ENCODE measurements at places on chromosomes 12 and 14.

DNA sequence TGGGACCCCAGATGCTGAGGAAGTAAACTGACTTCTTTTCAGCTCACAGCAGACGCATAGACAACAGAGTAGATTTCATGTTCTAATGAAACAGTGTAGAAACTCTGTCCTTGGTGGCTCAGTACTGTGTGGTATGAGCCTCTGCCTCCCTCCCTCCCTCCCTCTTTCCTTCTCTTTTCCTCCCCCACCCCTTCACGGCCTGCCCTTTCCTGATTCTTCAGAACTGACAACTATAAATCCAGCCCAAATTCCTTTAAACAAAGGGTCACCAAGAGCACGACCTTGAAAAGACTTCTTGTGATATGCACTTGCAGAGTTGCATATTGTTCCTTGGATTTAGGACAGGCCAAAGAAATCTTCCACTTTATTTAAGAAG lies 164.0 kb downstream of the ETV6 start:
- DNase-seq = no peak

DNA sequence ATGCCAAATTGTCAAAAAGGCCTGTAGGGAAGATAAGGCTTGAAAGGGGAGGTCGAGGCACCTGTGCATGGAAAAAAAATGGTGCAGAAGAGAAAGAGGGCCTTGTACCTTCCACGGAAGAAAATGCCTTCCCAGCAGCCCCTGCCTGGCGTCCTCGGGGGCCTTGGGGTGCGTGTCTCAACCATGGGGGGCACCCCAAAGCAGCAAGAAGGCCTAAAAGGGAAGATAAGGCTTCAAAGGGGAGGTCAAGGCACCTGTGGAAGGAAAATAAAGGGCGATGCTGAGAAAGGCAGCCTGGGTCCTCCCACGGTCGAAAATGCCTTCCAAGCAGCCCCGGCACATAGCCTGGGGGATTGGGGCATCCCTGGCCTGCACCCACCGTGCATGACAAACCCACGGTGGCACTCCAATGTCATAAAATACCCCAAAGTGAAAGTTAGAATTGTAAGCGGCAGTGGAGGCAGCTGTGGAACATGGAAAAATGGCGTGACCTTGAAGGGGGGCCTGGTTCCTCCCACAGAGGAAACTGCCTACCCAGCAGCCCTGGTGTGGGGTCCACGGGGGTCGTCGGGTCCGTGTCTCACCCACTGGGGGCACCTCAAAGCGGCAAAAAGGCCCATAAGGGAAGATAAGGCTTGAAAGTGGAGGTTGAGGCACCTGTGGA lies 275.0 kb downstream of the ALG10 start:
- peak; percentile 5 for DNase-seq

GRCh38 chr14:31716208-31716607 lies 155.0 kb downstream of the NUBPL start:
- no peak for DNase-seq

- no peak for DNase-seq
Measured at GRCh38 chr12:108333898-108334699, 5.0 kb downstream of the CMKLR1 start.

- peak; percentile 98 for DNase-seq
Measured at GRCh38 chr12:124567673-124568373, 411 bp upstream of the NCOR2 start.

DNA sequence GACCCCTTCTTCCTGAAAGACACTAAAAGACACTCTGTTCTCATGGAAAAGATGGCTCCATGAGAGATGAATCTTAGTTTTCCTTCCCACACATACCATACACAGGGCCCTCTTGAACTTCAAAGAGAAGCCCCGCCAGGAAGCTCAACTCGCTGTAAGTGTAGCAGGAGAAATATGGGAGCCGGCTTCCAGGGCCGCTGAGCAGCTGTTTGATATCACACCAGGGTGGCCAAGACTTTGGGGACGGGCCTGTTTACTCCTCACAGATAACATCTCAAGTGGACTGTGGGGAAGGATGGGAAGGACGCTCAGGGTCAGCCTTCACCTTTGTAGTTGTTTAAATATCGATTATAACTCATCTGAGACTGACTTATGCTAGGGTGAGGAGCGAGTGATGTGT lies 235.5 kb upstream of the TBX3 start:
- no peak for DNase-seq

DNA sequence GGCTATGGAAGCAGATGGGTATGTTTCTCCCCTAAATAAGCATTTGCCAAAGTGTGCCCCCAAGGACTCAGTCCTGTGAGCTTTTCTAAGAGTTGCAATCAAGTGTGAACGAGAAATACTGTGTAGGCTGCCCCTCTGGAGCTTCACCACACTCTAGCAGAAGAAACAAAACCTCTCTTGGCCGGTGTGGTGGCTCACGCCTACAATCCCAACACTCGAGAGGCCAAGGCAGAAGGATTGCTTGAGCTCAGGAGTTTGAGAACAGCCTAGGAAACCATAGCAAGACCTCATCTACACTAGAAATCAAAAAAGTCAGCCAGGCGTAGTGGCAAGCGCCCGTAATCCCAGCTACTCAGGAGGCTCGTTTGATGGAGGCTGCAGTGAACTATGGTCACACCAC lies 9.8 kb downstream of the VPS37B start:
- DNase-seq = no peak

DNA sequence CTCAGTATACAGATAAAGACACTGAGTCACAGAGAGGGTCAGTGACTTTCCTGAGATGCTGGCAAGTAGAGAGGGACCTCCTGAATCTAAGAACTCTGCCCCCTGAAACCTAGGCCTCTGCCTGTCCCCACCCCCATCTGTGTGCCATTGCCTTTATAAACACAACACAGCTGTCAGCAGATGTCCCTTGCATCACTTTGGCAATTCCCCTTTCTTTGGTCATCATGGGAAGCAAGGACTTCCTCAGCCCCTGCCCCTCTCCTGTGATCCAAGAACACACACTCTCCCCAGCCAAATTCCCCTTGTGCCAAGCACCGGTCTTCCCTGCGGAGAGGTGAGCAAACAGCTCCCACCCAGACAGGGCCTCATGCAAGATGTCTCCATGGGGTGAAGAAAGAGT lies 8.3 kb downstream of the TSPAN11 start:
- DNase-seq = no peak

DNA sequence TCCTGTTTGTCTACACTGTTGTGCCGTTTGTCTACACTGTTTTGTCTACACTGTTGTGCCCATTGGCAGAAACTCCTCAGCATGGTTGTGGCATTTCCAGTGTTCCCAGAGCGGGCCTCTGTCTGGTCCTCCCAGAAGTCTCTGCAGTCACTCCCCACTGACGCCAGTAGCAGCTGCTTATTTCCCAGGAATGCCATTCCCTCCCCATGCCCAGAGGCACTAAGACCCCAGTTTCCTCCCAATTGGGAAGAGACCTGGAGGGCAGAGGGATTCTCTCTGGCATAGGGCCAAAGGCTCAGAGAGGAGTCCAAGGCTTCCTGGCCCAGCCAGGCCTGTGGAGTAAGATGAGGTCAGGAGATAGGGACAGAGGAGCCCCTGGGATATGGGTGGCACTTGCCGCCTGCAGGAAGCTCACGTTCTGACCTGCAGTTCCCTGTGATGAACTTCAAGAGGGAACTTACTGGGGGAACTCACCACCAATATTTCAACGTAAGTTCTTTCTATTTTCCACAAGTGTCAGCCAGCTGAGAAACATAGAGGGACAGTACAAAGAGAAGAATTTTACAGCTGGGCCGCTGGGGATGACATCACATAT lies 69.1 kb downstream of the TNFAIP2 start:
- no peak for DNase-seq

DNA sequence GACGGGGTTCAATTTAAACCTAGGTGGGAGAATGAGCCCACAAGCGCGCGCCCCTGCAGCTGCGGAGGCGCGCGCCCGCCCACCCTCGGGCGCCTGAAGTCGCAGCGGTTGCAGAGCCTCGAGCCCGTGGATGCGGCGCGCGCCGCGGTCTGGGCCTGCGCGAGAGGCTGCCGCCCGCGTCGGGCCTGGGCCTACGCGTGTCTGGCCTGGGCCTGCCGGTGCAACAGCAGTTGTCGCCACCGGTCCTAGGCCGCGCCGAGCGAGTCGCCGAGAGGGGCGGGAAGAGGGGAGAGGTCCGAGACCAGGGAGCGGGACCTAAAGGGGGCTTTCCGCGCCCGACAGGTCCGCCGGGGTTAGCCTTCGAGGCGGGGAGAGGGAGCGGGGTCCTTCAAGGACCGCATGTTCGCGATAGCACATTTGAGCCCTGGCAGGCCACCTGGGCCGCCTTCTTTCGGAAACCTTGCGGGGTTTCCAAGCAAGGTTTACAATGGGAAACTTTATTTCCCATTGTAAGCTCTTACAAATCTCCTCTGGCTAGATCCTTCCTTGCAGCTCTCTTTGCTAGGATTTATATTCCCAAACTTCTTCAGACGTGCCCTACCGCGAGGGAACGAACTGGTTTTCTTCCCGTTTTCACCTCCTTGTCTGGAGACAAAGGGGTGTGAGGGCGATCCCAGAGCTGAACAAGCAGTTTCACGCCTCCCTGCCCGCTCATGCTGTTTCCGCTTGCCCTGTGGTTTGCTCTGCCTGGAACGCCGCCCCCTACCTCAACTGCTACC lies 6.8 kb downstream of the SIX6 start:
- DNase-seq = no peak

- DNase-seq = no peak
Measured at GRCh38 chr12:112782943-112783342, 8.6 kb upstream of the RPH3A start.

DNA sequence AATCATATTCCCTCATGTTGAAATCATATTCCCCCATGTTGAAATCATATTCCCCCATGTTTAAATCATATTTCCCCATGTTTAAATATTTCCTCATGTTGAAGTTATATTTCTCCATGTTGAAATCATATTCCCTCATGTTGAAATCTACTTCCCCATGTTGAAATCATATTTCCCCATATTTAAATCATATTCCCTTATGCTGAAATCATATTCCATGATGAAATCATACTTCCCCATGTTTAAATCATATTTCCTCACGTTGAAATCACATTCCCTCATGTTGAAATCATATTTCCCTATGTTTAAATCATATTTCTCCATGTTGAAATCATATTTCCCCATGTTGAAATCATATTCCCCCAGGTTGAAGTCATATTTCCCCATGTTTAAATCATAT lies 34.6 kb upstream of the ADGRD1 start:
- DNase-seq = no peak

DNA sequence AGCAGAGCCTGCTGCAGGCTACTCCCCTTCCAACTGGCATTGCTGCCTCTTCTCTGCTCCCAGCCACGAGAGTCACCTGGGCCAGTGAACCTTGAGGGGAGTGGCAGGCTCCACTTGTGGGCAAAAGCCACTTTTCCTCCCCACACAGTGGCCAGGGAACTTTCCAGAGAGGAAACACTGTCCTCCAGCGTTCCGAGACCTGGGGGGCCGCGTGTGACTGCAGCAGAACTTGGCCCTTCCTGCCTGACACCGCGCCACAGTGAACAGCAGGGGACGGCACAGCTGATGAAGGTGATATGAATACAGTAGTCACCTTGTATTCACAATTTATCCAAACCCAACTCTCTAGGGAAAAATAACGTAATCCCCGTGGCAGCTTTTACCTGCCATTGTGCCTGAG lies 114.9 kb downstream of the PIWIL1 start:
- no peak for DNase-seq

- peak; percentile 54 for DNase-seq
Measured at GRCh38 chr14:76955575-76956315, 72.8 kb downstream of the IRF2BPL start.

DNA sequence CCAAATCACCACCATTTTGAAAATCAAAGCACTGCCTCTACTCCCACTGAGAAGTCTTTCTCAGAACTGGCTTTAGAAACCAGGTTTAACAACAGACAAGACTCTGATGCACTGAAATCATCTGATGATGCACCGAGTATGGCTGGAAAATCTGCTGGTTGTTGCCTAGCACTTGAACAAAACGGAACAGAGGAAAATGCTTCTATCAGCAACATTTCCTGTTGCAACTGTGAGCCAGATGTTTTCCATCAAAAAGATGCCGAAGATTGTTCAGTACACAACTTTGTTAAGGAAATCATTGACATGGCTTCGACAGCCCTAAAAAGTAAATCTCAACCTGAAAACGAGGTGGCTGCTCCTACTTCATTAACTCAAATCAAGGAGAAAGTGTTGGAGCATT lies 115.0 kb upstream of the NPAS3 start:
- DNase-seq = no peak

DNA sequence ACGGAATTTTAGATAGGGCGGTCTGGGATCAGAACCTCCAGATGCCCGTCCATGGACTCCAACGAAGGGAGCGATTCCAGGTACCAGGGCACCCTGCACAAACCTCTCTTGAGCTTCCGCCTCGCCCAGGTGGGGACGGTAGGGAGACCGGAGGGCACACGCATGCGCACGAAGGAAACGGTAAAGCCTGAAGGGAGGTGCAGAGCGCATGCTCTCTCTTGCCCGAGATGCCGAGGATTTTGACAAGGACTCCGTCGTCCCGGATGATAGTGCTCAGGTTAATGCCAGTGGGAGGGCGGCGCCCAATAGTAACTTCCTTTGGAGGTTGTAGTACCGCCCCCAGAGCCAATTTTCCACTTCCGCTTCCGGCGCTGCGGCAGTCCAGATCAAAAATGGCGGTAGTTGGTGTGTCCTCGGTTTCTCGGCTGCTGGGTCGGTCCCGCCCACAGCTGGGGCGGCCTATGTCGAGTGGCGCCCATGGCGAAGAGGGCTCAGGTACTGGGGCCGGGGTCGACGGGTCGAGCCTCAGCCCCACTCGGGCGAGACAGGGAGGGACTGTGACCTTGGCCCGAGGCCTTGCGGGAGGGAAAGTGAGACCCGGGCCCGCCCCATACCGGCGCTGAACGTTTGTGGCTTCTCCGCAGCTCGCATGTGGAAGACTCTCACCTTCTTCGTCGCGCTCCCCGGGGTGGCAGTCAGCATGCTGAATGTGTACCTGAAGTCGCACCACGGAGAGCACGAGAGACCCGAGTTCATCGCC lies at the start of gene COX6A1:
TSS of gene COX6A1 (plus strand) at position 379 of the 760 bp plus-strand sequence. CDS start at position 393, 14 bp downstream.
- DNase-seq = peak; percentile 96

- DNase-seq = no peak
Measured at GRCh38 chr12:13223941-13224340, 27.4 kb downstream of the EMP1 start.

- DNase-seq = no peak
Measured at GRCh38 chr12:132077322-132078100, 66.6 kb downstream of the DDX51 start.

DNA sequence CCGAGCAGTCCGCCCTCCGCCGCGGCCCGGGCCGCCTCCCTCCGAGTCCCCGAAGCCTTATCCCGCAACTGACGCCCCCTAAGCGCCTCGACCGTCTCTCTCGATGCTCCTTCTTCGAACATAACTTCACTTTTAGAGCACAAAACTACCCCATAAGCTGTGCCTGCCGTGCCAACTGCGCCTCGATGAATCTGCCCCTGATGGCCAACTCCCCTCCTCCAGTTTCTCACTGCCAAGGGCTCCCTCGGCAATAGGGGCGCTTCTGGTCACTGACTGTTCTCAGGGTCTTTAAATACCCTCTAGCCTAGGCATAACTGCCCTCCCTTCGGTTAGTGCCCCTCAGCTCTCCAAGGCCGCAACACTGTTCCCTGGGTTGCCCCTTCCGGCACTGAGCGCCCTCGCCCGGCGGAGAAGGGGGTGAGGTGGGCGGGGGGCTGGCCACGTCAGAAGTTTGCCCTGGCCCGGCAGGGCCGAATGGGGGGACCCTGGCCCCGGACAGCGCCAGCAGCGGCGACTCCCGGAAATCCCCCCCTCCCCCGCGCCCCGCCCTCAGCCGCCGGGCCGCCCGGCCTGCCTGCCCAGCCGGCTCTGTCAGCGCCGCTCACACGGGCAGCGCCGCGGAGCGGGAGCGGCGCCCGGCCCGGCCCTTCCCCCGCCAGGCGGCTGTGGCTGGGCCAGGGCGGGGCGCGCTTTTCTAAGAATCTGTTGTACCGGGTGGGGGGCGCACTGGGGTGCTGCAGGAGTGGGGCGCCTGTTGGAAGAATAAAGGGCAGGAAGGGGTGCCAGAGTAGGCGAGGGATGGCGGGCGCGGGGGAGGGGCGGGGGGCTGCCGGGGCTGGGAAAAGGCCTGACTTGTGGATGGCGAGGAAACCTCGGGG lies 10.6 kb downstream of the RARG start:
- DNase-seq = peak; percentile 82
